T1000 (cell line): ENCODE measurements at places on chromosomes 1 and 21.

DNA sequence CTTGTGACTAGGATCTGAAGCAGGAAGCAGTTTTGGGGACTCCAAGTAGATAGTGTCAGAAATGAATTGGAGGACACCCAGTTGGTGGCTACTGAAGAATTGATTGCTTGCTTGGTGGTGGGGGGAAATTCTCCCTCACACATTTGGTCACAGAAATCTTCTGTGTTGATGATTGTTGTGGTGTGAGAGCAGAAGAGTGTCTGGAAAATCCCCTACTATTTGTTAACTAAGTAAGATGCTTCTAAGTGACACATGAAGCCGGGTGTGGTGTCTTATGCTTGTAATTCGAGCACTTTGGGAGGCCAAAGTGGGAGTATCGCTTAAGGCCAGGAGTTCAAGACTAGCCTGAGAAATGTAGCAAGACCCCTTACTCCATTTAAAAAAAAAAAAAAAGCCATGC lies 22.5 kb upstream of the IPP start:
- DNase-seq = no peak

GRCh38 chr21:8988696-8989095 lies 1532.7 kb upstream of the TPTE start:
- no peak for DNase-seq

GRCh38 chr1:8091691-8092090 lies 65.6 kb upstream of the ERRFI1 start:
- DNase-seq = no peak

DNA sequence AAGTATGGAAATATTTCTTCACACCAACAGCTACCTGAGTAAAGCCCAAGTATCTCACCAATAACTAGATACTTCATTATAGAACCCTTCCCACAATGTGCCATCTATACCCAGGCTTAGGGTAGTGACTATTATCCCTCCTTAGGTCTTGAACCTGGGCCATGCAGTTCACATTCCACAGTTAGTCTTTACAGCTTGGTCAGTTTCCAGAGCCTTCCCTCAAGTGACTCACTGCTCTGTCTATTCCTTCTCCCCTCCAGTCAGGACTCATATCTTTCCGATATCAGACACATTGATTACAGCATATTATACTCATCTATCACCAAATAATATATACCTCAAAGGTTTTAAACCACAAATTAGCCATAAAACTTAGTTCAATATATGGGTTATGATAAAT lies 23.6 kb downstream of the VAMP4 start:
- DNase-seq = no peak

DNA sequence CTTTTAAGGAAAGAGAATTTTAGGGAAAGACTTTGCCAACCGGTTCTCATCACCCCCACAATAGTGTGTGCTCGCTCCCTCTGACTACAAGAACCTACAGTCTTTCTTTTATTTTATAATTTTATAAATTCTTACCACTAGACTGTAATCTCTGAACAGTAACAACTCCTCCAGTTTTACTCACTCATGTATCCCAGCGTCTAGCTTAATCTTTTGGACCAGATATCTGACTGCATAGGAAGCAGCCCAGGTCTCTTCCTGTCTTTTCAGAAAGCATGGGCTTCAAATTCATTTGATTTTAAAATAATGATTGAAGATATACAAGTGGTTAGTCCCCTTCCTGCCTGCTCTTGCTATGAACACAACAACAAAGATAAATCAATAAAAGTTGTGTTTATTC lies 19.0 kb upstream of the DUSP10 start:
- DNase-seq = no peak

DNA sequence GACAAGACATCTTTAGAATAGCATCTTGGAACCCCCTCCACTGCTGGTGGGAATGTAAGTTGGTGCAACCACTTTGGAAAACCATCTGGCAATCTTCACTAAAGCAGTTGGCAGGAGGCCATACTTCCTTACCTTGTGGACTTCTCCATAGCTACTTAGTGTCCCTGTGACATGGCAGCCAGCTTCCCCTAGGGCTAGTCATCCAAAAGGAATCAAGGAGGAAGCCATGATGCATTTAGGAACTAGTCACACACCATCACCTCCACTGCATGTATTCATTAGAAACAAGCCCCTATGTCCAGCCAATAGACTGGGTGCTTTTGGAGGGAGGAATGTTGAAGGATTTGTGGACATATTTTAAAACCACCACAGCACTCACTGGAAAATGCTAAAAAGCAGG lies 19.9 kb downstream of the MX2 start:
- DNase-seq = no peak

DNA sequence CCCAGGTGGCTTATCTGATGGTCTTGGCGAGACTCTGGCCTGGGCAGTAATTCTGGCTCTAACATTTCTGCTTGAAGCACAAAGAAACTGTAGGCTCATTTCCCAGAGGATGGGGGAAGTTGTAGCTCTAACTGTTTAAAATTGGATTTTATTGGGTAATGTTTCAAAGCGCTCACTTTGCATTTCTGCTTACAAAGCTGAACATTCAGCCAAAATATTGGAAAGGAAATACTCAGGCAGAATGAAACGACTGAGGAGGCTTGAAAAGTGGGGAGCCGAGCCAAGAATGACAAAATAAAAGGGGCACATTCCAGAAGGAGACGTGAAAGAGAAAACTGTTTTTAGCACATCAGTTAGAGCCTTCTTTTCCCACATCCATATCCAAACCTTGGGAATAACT lies 202.6 kb downstream of the GRIK1 start:
- DNase-seq = no peak

DNA sequence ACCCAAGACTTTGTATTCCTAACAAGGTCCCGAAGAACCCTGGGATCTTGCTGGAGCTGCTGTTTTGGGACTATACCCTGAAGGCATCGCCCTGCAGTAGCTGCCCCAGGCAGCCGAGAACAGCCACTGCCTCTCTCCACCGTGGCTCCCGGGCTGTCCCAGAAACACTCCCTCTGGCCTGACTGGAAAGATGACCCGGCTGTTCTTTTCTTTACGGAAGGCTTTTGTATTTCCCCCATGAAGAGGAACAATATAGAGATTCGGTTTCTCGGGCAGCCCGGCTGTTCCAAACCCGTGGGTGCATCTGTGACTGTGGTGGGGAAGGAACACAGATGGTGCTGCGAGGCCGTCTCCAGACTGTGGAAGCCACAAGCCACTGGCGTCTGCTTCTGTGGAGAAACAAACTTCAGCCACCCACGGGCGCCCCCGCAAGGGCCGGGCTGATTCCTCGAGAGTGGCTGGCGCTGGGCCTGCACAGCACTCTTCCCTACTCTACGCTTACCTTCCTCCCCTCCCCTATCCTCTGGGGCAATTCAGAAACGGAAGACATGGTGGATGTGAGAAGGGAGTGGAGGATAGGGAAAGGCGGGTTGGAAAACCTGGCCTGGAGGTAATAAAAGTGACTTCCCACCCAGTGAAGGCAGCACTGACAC lies 33.7 kb upstream of the VASH2 start:
- no peak for DNase-seq

DNA sequence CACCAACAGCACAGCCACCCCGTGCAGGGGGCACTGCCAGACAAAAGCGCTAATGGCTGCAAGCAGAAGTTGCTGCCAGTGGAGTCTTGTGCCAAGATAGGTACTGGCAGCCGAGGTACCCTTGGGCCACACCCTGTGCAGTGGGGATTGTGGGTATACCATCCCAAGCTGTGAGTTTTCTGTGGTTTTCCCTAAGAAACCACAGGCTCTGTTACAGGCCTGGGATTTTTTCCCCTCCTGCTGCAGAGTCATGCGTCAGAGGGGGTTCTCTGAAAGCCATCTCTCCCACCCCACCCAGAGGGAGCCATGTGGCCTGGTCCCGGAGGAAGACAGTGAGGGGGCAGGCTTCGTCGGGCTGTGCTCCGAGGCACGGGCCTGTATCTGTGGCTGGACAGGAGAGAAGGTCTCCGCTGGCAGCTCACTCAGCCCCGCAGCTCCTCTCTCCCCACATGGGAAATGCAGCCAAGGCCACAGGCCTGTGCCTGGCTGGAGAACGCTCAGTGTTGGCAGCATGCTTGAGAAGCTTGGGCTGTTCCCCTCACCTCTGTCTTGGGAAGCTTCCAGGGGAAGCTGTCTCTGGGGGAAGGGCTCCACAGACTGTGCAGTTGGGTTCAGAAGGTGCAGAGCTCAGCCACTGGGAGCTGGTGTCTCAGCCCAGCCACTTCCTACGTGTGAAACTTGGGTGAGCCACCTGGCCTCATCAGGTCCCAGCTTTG lies 42.5 kb downstream of the NEK2 start:
- peak; percentile 53 for DNase-seq

GRCh38 chr1:3651930-3652547 lies at the start of gene TP73:
TP73 (plus strand) TSS chr1:3652516; CDS start chr1:3682366, 29,850 bp downstream.
- DNase-seq = no peak

DNA sequence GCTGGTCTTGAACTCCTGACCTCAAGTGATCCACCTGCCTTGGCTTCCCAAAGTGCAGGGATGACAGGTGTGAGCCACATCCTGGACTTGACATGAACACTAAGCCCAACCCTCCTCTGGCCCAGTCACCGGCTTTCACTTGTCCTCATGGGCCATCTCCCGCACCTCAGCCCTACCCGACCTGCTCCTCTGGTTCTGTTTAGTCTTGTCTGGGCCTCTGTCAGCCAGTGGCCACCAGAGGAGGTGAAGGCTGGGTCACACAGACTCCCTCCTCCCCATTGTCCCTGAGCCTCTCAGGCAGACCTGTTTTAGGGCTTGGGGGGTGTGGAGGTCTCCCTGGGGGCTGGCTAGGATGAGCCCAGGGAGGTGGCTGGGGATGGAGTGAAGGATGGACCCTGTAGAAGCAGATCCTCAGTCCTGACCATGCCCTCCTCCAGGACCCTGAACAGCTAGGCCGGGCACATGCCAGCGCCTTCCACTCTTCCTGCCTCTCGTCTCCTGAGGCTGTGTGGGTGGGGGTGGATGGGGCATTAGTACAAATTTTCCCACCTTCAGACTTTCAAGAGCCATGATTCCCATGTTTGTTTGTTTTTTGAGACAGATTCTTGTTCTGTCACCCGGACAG lies 26.1 kb upstream of the UMODL1 start:
- DNase-seq = no peak

GRCh38 chr1:184610876-184611595 lies 143.6 kb downstream of the EDEM3 start:
- no peak for DNase-seq

GRCh38 chr1:82931006-82931405 lies 1067.9 kb downstream of the TTLL7 start:
- DNase-seq = no peak

- no peak for DNase-seq
Measured at GRCh38 chr1:179124873-179125272, 43.0 kb downstream of the TOR3A start.

- DNase-seq = no peak
Measured at GRCh38 chr1:63548877-63549276, 25.6 kb downstream of the EFCAB7 start.

DNA sequence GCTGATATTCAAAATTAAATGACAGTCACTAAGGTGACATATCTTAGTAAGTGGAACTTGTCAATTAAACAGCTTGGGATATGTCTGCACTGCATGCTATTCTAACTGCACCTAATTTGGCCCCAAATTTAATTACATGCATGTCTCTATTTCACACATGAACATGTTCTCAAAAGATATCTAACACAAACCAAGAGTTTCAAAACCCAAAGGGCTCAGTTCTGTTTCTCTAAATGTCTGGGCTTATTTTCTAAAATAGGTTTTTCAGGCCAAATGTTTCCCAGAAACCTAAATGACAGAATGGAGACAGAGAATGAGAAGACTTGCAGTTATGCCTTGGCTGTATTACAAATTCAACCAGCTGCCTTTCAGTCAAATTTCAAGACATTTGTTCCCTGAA lies 11.3 kb downstream of the RAB29 start:
- no peak for DNase-seq

DNA sequence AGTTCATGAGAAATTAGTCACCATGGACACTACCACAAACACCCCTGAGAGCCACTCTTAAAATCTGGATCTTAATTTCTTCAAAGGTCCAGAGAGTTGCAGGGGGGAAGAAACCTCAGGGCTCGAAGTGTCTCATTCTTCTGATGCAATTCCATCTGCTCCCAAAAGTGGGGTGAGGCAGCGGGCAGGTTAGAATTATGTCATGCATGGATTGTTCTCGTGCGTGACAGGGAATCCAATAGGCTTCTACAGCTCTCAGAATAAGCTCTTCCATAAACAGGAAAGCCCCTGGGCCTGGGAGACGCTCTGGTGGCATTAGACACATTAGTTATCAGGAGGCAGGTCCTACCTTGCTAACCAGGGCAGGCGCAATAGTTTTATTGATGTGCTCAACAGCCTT lies 8.4 kb downstream of the ENO1 start:
- no peak for DNase-seq

DNA sequence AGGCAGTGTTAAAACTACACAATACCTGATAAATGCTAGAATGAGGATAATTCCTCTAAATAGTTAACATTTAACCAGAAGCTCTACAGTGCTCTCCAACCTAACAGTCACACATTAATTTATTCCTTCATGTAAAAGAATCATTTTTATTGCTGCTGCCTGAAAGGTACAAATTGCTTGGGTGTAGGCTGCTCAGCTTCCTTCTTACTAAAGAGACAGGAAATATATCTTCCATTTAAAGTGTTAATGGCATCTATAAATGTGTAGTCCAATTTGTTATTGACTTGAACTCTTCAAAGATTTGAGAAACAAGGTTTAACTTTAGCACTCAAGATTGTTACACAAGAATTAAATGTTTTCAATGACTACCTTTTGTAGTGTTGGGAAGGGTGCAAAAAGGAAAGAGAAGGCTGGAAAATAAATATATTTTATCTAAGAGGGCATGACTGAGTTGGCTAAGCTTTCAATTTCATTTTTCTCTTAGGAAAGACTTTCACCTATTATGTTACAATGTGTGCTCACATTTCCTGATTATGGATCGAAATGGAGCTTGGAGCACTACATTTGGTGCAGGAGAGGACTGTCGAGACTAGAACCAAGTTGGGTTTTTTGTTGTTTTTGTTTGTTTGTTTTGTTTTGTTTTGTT lies 105.5 kb upstream of the CACYBP start:
- no peak for DNase-seq

- DNase-seq = no peak
Measured at GRCh38 chr1:22870201-22870871, 102.3 kb downstream of the LACTBL1 start.

DNA sequence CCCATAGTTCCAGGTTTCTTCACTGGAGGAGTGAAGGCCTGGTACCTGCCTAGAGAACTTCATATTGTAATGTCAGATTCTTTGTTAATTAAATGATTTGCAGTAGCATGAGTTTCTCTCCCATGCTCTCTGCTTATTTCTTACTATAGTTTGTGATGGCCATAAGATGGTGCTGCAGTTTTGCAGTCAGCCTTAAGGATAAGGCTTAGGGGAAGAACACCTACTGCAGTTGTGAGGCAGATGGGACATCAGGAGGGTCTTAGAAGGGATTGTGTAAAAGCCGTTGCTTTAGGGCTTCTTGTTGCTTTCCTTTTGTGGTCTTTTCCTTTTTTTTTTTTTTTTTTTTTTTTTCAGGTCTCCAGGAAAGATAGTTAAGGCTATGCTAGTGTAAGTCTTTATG lies 61.8 kb downstream of the MACF1 start:
- no peak for DNase-seq

- DNase-seq = no peak
Measured at GRCh38 chr1:204257446-204257845, 43.7 kb upstream of the GOLT1A start.
